ENCODE measurements at places on chromosomes 2 and 18.

DNA sequence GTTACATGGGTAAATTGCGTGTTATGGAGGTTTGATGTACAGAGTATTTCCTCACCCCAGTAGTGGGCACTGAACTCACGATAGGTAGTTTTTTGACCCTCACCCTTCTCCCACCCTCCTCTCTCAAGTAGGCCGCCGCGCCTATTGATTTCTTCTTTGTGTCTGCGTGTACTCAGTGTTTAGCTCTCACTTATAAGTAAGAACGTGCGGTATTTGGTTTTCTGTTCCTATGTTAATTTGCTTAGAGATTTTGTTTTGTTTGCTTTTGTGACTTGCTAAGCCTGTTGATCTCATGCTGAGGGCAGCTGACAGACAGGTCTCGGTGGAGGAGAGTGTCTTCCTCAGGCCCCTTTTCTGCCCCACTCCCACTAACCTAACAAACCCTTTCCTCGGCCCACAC is 36.2 kb downstream of the ACOXL start:
- DNase-seq = no peak

DNA sequence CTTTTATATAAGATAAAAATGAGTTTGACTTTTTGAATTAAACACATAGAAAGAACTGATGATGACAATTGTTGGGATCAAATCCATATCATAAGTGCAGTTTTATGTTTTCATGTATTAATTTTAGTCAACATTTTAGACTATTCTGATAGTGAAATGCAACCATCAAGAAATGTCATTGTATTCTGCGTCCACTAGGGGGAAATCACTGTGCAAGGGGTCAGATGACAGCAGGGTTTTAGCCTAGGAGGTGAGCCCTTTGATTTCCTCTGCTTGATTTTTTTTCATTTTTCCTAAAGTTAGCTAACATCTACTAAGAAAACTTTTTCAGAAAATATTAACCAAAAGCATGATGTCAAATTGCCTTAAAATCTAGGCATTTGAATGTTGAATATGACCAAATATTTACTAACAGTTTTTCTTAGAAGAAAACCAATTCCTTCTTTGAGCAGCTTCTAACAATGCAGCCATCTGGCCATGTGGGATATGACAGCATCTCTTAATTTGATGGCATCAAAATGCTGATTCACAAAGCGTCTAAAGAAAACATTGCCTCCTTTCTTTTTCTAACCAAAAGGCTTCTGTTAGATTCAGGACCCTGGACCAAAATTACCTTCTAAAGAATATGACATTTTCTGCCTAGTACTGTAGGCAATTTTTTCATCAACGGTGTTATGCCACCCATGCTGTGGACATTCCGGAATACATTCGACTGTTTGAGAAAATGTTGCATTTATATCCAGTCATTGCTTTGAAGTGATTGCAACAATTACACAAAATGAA is 141.5 kb downstream of the SPHKAP start:
- DNase-seq = peak; percentile 18

- no peak for DNase-seq
Observed at GRCh38 chr2:182587831-182588230, 128.2 kb upstream of the DNAJC10 start.

GRCh38 chr2:211247751-211248150 is 691.4 kb downstream of the CPS1 start:
- DNase-seq = no peak

- DNase-seq = peak; percentile 39
Observed at GRCh38 chr2:39264733-39265132, 21.0 kb upstream of the CDKL4 start.

DNA sequence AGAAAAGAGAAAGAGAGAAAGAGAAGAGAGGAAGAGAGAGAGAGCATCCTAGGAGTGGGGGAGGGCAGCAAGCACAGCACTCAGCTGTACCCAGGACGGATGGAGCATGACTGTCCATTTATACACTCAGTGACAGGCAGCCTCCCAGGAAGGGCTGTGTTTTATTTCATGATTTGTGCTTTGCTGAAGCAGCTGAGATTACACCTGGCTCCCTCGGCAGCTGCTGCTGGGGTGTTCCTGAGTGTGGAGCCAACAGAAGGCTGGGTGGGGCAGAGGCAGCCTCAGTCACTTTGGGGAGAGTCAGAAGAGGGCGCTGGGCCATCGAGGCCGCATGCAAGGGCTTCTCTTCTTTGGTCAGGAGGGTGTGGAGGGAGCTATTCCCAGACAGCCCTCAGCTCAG is 47.8 kb upstream of the TEX51 start:
- DNase-seq = no peak

DNA sequence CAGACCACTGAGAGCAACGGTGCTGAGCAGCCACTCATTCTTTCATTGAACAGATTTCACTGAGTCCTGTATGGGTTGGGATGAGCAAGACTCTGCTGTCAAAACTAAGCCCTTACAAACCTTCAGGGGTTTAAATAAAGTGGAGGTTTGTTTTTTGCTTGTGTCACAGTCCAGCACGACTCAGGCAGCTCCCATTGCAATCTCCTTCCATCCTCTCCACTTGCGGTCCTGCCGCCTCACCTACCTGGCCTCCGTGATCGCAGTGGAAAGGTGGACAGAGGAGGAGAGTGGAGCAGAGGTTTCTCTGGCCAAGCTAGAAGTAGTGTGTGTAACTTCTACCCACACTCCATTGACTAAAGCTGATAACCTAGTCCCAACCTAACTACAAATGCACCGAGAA is 332.2 kb downstream of the ZNF516 start:
- DNase-seq = no peak

DNA sequence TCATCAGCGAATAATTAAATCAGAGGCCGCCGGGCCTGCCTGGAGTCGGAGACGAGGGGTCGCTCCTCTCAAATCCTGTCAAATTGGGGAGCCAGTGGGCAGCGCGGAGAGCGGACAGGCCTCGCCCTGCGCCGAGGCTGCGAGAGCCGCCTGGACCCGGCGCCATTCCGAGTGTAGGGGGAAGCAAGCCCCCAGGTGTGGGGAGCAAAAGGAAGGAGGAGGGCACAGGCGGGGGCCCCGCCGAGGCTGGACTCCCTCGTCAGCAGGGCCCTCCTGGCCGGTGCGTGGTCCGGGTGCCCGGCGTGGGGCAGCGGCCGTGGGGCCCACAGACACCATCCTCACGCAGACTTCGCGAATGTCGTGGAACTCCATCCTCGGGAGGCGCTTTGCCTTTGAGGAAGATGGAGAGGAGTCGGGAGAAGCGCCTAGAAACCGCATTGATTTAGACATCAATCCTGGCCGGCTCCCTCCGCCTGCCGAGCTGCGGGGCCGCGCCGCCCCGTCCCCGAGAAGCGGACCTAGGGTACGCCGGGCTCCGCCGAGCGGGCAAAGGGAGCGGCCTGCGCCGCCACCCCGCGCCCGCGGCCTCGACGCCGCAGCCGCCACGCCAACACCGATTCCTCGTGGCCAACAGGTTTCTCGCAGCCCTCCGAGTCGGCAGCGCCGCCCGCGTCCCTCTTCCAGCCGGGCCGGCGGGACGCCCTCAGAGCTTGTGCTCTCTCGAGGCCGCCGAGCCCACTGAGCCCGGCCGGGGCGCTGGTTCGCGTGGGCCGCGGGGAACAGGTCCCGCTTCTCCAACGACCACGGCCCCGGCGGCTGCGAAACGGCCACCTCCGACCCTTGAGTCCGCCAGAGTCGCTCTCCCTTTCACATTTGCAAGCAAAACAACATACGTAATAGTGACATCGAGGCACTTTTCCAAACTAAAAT is 6.7 kb upstream of the ONECUT2 start:
- peak; percentile 13 for DNase-seq

- DNase-seq = no peak
Observed at GRCh38 chr2:174446531-174446930, 40.3 kb downstream of the GPR155 start.

DNA sequence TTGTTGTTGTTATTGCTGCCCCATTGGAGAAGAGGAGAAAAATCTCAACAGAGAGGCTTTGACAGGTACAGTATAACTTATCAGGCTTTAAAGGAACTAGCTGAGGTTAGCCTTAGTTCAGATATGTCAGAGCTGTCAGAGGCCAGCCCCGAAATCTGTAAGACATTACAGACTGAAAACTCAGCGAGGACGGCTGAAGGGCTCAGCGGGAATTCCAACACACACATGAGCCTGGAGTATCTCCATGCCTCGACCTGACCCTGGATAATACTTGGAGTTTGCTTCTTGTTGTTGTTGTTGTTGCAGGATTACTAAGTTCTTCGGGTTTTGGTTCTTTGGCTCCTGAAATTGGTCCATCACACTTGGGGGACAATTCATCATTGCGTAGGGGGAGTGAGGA is 166.9 kb downstream of the MIB1 start:
- DNase-seq = no peak

- DNase-seq = no peak
Observed at GRCh38 chr2:144830543-144830942, 310.6 kb upstream of the ZEB2 start.

- no peak for DNase-seq
Observed at GRCh38 chr2:225182126-225182525, 139.9 kb upstream of the DOCK10 start.

GRCh38 chr2:25700221-25700660 is 26.9 kb upstream of the DTNB start:
- DNase-seq = peak; percentile 52

- DNase-seq = no peak
Observed at GRCh38 chr2:74199275-74199701, 873 bp downstream of the MTHFD2 start.

- no peak for DNase-seq
Observed at GRCh38 chr2:168254158-168254935, 7.0 kb upstream of the STK39 start.
